Upper lobe of left lung (tissue), 6 donors: ENCODE measurements at places on chromosomes 6 and 20.

- no peak overlapping the region for H3K27ac ChIP-seq
- DNase-seq = no peak
- H3K4me1 ChIP-seq = peaks cover 5% of the 10 kb centered on the region
- no peaks in the 10 kb centered on the region for H3K36me3 ChIP-seq
Observed at GRCh38 chr6:168157272-168158212, 78.5 kb upstream of the FRMD1 start.

DNA sequence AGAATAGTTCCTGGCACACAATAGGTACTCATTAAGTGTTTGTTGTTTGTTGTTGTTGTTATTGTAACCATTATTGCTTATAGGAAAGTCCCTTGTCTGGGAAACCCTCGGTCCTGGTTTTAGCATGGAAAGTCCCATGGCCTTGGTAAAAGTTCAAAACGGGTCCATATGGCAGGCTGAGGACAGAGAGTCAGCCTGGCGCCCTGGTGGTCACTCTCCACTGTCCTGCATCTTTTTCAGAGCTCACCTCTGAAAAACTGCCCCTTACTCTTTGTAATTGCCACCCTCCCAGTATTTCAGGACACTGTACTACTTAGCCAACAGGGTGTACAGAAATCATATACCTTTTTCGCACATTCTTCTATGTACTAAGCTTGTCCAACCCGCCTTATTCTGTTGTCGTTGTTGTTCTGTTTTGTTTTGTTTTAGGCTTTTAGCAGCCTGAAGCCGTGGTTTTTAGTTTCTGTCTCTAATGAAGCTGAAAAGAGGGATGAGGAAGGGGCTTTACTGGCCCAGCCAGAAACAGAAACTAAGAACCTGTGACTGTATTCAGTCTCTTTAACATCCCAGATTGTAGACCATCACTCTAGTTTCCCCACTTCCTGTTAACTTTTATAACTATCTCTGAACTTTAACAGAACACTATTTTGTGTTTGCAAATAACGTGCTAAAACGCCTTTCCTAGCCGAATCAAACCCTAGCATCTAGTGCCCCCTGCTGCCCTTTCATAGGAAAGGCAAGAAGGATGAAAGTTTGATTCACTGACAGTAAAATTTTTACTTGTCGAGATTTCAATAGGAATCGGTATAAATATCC, 7.6 kb upstream of the TMEM14A start:
- peak overlapping the region; percentile 64 for H3K4me3 ChIP-seq
- H3K4me1 ChIP-seq = peaks cover 5% of the 10 kb centered on the region
- H3K36me3 ChIP-seq = no peaks in the 10 kb centered on the region

GRCh38 chr6:30769088-30769852, 24.9 kb upstream of the IER3 start:
- peak overlapping the region; percentile 8 for H3K27ac ChIP-seq
- no peak overlapping the region for H3K4me3 ChIP-seq
- H3K36me3 ChIP-seq = no peaks in the 10 kb centered on the region
- peaks cover 18% of the 10 kb centered on the region for H3K4me1 ChIP-seq

GRCh38 chr6:114785235-114786127, 442.7 kb upstream of the HS3ST5 start:
- no peak overlapping the region for H3K27ac ChIP-seq
- H3K4me1 ChIP-seq = no peaks in the 10 kb centered on the region
- H3K36me3 ChIP-seq = no peaks in the 10 kb centered on the region
- no peak overlapping the region for H3K4me3 ChIP-seq
- no peak for DNase-seq

- no peaks in the 10 kb centered on the region for H3K27me3 ChIP-seq
- no peaks in the 10 kb centered on the region for H3K36me3 ChIP-seq
- H3K4me1 ChIP-seq = no peaks in the 10 kb centered on the region
- H3K4me3 ChIP-seq = no peak overlapping the region
- DNase-seq = no peak
Observed at GRCh38 chr20:54640800-54641199, 165.4 kb downstream of the DOK5 start.

- H3K4me3 ChIP-seq = no peak overlapping the region
- peaks cover 34% of the 10 kb centered on the region for H3K4me1 ChIP-seq
- DNase-seq = no peak
- H3K27ac ChIP-seq = no peak overlapping the region
- H3K36me3 ChIP-seq = no peaks in the 10 kb centered on the region
Observed at GRCh38 chr20:301886-302848, 4.8 kb downstream of the ZCCHC3 start.

GRCh38 chr6:89385156-89385667, 26.9 kb downstream of the RRAGD start:
- DNase-seq = no peak
- no peaks in the 10 kb centered on the region for H3K36me3 ChIP-seq
- H3K27ac ChIP-seq = no peak overlapping the region

- no peaks in the 10 kb centered on the region for H3K36me3 ChIP-seq
- H3K4me1 ChIP-seq = no peaks in the 10 kb centered on the region
- H3K27me3 ChIP-seq = no peaks in the 10 kb centered on the region
- H3K4me3 ChIP-seq = no peak overlapping the region
Observed at GRCh38 chr6:7680393-7681075, 45.4 kb upstream of the BMP6 start.

DNA sequence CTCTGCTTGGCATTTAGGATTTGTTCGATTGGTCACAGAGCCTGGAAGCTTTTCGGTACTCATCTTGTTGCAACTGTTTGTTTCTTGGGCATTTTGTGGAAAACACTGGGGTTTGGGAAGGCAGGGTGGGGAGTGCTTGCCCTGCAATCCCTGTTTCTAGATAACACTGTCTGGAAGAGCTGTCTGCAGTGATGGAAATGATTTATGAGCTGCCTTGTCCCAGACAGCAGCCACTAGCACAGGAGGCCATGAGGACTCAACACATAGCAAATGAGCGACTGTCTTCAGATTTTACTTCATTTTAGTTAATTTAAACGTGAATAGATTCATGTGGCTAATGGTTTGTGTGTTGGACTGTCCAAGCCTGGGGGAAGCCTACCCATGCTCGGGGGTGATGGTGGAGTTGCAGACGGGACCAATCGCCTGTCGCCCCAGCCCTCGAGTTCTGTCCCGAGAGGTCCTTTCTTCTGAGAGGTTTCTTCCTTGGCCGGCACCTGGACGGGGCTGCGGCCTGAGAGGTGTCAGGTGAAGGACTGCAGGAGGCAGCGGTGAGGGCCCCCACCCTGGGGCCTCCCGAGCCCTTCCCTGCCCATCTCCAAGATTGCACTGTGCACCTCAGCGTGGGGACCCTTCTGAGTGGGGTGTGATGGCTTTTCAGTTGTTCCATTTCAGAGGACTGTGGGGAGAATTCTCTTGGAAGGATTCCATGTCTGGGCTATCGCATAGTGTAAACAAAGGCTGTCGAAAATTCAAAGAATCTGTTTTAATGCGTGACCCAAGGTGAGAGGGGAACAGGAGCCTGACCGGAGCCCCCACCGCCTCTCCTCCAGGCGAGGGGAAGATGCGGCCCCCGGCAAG, 55.4 kb downstream of the SMOC2 start:
- H3K27ac ChIP-seq = no peak overlapping the region
- no peak for DNase-seq
- H3K4me3 ChIP-seq = no peak overlapping the region

DNA sequence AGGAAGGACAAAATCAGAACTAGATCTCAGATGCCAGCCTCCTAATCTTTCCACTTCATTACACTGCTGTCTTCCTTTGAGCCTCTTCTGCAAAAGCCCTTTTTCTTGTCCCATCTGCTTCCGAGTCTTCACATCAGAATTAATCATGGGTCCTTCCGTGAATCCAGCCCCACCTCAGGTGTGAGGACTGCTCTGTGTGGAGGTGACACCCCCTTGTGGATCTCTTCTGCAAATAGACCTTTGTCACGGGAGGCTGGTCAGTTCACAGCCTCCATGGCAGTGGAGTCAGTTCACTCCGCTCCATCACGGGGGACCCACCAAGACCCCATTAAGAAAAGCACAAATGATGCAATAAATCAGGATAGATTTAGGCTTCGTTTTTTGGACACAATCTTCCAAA, 171.1 kb downstream of the ADAT2 start:
- no peaks in the 10 kb centered on the region for H3K27me3 ChIP-seq
- no peak for DNase-seq
- H3K4me1 ChIP-seq = no peaks in the 10 kb centered on the region
- no peak overlapping the region for H3K27ac ChIP-seq
- no peaks in the 10 kb centered on the region for H3K36me3 ChIP-seq

- no peak overlapping the region for H3K4me3 ChIP-seq
- H3K36me3 ChIP-seq = no peaks in the 10 kb centered on the region
- no peak overlapping the region for H3K27ac ChIP-seq
- no peak for DNase-seq
- H3K27me3 ChIP-seq = no peaks in the 10 kb centered on the region
Observed at GRCh38 chr6:142867355-142867801, 77.6 kb downstream of the HIVEP2 start.

- peaks cover 9% of the 10 kb centered on the region for H3K4me1 ChIP-seq
- no peak overlapping the region for H3K27ac ChIP-seq
- no peaks in the 10 kb centered on the region for H3K36me3 ChIP-seq
- no peak overlapping the region for H3K4me3 ChIP-seq
Observed at GRCh38 chr6:149137594-149137993, 179.9 kb upstream of the TAB2 start.

DNA sequence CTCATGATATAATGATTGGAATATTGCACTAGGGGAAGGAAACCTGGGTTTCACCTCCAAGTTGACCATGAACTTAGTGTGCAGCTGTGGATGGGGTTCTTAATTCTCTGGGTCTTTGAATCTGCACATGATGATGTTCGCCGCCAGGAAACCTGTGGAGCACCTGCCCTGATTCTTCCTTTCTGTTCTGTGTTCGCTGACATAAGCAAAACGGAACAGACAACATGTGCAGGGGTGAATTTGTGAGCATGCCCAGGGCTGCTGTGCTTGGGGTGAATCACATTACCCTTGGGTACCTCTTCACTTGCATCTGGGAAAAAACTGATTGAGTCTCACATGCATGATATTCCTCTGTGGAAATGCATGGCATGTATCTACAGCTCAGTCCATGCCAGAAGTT, 48.8 kb downstream of the CAP2 start:
- H3K27me3 ChIP-seq = no peaks in the 10 kb centered on the region
- no peak for DNase-seq
- no peaks in the 10 kb centered on the region for H3K4me1 ChIP-seq
- no peak overlapping the region for H3K27ac ChIP-seq

DNA sequence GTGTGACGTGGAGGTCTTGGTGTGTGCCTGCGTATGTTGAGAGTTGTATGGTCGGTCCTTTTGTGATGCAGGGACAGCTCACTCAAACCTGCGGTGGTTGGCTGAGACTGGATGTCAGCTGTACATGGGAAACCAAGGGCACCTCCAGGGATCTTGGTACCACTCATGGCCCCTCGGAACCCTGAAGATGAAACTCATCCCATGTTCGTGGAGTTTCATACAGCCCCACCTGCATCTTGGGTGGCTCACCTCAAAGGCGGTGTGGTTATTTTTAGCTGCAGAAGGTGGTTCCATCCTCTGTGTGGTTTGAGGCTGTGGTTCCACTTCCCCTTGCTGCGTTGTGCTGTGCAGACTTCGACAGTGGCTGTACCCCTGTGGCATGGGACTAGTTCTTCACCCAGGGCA, 52.6 kb upstream of the SLC22A1 start:
- H3K36me3 ChIP-seq = peaks cover 90% of the 10 kb centered on the region
- H3K27ac ChIP-seq = no peak overlapping the region
- no peak for DNase-seq
- H3K4me3 ChIP-seq = no peak overlapping the region

- H3K4me1 ChIP-seq = no peaks in the 10 kb centered on the region
- no peaks in the 10 kb centered on the region for H3K27me3 ChIP-seq
- no peak overlapping the region for H3K27ac ChIP-seq
Observed at GRCh38 chr6:109743739-109744138, 52.6 kb downstream of the FIG4 start.

DNA sequence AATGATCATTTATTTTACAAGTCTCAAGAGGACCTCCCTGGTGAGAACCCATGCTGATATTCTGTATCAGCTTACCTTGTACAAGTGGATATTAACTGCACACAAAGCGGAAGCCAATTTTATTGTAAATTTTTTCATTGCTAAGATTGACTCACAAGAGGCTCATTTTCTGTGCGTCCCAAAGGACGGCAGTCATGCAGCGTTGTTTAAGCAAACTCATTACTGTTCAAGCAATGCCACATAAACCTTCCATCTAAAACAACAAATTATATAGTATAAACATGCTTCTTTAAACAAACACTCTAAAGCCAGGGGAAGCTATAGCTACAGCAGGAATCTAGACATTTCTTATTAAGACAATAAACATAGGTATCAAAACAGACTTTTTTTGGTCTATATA, 575.3 kb downstream of the FRK start:
- no peaks in the 10 kb centered on the region for H3K4me1 ChIP-seq
- no peak overlapping the region for H3K4me3 ChIP-seq
- no peaks in the 10 kb centered on the region for H3K27me3 ChIP-seq
- H3K27ac ChIP-seq = no peak overlapping the region
- no peaks in the 10 kb centered on the region for H3K36me3 ChIP-seq
- DNase-seq = no peak

- no peak overlapping the region for H3K4me3 ChIP-seq
- no peak for DNase-seq
- no peaks in the 10 kb centered on the region for H3K36me3 ChIP-seq
Observed at GRCh38 chr6:150738092-150738629, 127.3 kb upstream of the MTHFD1L start.

DNA sequence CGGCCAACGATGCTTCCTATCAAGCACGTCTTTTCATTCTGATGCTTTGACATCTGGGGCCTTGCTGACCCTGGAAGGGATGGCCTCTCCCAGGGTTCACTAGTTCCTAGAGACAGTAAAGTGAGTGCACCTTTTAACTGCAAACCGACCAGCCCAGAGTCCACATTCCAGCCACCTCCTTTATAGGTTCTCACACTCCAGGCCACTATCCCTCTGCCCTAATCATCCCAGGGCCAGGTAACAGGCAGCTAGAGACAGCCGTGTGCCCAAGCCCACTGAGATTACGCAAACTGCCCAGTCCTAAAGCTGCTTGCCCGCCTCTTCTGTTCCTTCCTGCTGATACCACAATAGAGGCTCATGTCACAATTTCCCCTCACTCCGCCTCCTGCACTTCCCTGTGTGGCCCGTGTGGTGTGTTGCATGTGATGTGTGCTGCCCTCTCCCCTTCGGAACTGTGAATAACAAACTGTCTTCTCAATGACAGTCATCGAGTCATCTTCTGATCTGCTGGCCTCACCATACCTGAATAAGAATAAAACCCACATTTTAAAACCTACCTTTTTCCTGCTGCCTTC, 123.7 kb upstream of the EXOC2 start:
- peak; percentile 40 for DNase-seq
- H3K27ac ChIP-seq = no peak overlapping the region
- H3K4me3 ChIP-seq = no peak overlapping the region
- no peaks in the 10 kb centered on the region for H3K4me1 ChIP-seq

DNA sequence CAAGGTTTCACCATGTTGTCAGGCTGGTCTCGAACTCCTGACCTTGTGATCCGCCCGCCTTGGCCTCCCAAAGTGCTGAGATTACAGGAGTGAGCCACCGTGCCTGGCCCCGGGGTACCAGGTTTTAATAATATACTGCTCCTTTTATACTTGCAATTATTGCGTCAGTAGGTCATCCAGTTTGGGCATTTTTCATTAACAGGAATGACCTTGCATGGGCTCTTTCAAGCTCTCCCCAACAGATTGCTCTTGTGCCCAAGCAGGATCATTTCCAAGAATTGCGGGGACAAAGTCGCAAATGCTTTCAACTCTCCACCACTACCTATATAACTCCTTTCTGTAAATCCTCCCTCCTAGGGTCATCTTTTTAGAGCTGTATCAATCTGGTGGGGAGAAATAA, 23.8 kb downstream of the STK38 start:
- H3K4me3 ChIP-seq = no peak overlapping the region
- peaks cover 9% of the 10 kb centered on the region for H3K36me3 ChIP-seq
- no peak overlapping the region for H3K27ac ChIP-seq
- peaks cover 6% of the 10 kb centered on the region for H3K4me1 ChIP-seq
- no peaks in the 10 kb centered on the region for H3K27me3 ChIP-seq
- no peak for DNase-seq
